ENCODE measurements at places on chromosomes 12 and 14. TPM values are rescaled to one million over a fixed set of nuclear protein-coding genes. Genes with fewer than 3 reads are reported as not detected.
A peak's percentile ranks its signal among the peaks of the same experiment; 100 is the strongest.

DNA sequence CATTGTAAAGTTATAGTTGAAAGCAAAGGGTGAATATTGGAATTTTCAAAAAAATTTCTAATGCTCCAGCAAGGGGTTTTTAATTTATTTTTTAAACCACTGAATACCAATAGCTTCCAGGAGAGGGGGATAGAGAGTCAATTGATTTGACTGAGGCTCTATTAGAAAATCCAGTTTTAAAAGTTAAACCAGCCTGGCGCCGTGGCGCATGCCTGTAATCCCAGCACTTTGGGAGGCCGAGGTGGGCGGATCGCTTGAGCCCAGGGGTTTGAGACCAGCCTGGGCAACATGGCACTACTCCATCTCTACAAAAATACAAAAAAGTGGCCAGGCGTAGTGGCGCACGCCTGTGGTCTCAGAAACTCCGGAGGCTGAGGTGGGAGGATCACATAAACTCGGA, 150.1 kb downstream of the SLC38A4 start:
- DNase-seq, result peak; percentile 20

DNA sequence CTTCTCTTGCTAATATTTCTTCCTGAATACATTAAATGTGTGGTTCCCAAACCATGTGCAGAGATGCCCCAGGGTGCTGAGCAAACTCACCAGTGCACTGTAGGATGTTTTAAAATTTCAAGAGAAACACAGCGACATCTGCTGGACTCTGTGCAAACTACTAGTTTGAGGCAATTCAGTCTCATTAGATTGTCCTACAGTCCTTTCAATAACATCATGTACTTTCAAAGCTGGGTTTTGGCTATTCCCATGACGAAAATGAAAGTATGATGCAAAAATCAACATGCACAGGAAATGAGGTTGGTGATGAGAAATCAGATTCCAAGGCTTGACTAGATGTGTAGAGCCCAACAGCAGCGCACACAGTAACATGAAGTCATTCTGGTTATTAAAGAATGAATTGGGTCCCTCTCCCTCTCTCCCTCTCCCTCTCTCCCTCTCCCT, 66.3 kb downstream of the CLIP1 start:
- DNase-seq, result peak; percentile 74

GRCh38 chr12:93526786-93527428, 45.6 kb upstream of the SOCS2 start:
- DNase-seq, result peak; percentile 89

DNA sequence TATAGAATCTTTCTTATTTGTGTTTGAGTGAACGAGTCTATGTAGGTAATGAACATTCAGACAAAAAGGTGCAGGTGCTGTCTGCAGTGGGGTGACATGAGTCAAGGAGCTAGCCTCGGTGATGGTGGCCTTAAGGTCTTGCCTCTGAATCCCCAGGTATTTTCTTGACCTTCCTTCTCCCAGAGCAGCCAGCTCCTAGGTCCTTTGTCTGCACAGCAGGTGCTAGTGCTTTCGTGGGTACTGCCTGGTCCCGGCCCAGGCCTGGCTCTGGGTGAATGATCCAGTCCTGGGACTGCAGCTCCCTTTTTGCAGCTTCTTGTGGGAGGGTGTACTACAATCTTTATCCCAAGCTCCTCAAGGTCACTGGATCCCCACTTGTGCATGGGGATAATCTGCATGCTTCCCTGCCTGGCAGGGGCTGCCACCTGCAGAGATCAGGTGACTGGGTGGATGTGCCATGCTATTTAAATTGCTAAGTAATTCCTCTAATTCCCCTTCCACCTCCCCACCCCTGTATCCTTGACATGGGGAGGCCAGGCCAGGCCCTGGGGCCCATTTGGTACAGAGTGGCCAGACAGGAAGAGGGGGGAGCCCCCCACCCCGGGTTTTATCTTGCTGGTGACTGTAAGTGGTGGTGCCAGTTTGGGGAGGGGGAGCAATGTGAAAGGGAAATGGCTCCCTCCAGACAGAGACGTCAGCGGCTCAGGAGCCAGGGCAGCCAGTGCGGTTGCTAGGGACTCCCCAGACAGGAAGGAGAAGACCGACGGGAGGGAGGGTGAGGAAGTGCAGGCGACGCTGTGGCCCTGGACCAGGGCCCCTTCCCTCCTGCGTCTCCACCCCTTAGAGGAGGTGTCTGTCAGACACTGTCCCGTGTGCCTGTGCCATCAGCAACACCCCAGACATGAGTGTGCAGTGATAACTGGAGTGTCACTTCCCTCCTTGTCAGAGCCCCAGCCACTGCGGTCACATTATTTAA, 6.7 kb downstream of the VASH1 start:
- DNase-seq, result no peak

GRCh38 chr14:105026033-105026785, 5.3 kb upstream of the CDCA4 start:
- peak; percentile 43 for DNase-seq

GRCh38 chr12:110670161-110670701, 18.7 kb downstream of the HVCN1 start:
- no peak for DNase-seq

DNA sequence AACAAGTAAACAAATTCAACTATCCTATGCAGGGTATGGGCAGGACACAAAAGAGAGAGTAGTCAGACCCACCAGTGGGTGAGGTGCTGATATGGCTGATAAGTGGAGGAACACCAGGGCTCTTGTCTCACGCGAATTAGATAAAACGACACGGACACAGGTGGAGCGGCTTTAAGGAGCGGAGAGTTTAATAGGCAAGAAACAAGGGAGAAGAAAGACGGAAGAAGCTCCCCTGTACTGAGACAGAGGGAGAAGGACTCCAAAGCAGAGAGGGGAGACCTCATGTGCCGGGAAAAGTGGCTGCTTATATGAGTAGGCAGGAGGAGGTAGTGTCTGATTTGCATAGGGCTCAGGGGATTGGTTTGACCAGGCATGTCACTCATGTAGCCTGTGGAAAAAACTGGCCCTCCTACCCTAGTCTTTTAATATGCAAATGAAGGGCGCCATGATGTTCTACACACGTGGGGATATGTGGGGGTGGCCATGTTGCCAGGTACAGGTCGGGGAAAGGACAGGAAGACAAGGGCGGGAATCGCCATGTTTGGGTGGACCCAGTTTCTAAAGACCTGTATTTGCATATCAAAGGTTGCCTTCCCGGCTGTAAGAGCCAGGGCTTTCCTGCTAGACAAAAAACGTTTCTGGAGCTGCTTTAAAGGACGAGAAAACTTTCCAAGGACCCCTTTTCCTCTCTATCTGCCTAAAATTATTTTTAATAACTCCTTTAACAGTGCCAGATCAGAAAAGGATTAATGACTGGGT, 28.8 kb downstream of the RPGRIP1 start:
- peak; percentile 45 for DNase-seq

The SLC5A8 gene
- not detected for total RNA-seq

The SCNN1A gene
- not detected for total RNA-seq
